ENCODE measurements at places on chromosomes 16 and 17.

- no peak for DNase-seq
Observed at GRCh38 chr17:56389356-56389755, 204.1 kb upstream of the NOG start.

DNA sequence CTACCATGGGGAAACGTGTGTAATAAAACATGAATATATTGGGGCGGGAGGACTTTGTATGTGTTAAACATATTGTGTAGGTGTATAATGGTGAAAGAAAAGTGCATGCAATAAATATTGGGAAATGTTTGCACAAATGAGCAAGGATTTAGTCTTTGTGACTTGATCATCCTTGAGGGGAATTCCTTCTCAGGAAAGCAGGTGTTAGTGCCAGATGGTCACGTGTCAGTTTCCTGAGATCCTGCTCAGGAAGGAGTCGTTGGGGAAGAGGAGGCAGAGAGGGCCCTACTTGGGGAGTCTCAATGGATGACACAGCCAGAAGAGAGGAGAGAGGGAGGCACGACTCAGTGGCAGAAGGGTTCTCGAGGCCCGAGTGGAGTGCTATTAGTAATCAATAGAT lies 53.2 kb downstream of the MSI2 start:
- no peak for DNase-seq

DNA sequence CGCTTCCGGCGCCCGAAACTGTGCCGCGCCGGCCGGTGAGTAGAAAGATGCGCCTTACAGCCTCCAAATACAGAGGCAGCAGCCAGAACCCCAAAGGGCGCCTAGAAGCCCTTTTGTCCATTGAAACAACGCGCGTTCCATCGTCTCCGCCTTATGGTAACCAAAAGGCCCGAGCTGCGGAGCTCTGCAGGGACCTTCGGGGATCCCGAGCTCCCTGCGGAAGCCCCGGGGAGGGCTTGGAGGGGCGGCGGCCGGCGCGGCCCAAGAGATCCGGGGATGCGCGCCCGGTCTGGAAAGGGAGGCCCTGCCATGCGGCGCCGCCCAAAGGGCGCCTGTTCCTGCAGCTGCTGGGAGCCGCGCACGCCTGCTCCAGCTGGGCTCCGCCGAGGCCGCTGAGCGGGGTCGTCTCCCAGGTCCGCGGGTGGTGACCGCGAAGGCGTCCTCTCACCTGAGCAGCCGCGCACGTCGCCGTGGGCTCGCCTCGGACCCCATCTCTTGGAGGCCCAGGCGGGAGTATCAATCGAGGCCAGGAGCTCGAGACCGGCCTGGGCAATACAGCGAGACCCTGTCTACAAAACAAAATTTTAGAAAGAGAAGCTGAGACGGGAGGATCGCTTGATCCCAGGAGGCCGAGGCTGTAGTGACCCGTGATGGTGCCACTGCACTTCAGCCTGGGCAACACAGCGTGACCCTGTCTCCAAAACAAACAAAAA lies 742 bp upstream of the FBXO31 start:
- DNase-seq: no peak

- no peak for DNase-seq
Observed at GRCh38 chr16:677316-678190, 2.1 kb downstream of the RHBDL1 start.

- DNase-seq: no peak
Observed at GRCh38 chr17:42853004-42853403, 2.0 kb downstream of the AOC3 start.
